Muscle of leg (tissue), 16 donors: ENCODE measurements at places on chromosomes 5 and 9. TPM values are rescaled to one million over a fixed set of nuclear protein-coding genes. Genes with fewer than 3 reads are reported as not detected.

GRCh38 chr5:64876203-64876602 is 107.5 kb downstream of the CWC27 start:
- DNase-seq = no peak

- peak; percentile 11 for DNase-seq
Observed at GRCh38 chr5:135033901-135034235, at the start of gene PITX1. Gene PITX1, minus strand, starts transcription at chr5:135034228. Its CDS starts 347 bp downstream, at chr5:135033881.

DNA sequence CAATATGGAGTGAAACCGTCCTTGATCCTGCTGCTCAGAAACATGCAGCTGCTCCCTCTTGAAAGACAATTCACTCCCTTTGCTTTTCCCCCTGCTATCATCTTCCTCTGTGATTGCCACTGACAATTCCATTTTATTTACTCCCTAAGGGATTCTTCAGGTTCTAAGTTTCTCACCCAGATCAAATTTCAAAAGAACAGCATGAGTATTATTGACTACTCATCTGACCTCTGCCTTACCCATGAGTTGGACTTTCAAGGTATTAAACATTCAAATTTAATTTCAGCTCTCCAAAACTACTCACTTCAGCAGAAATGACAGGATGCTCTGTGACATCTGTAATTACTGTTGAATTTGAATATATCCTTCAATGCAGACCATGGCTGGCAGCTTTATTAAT is 236.5 kb upstream of the HAPLN1 start:
- no peak for DNase-seq

- DNase-seq = no peak
Observed at GRCh38 chr5:178327931-178328711, 95.5 kb upstream of the PHYKPL start.

DNA sequence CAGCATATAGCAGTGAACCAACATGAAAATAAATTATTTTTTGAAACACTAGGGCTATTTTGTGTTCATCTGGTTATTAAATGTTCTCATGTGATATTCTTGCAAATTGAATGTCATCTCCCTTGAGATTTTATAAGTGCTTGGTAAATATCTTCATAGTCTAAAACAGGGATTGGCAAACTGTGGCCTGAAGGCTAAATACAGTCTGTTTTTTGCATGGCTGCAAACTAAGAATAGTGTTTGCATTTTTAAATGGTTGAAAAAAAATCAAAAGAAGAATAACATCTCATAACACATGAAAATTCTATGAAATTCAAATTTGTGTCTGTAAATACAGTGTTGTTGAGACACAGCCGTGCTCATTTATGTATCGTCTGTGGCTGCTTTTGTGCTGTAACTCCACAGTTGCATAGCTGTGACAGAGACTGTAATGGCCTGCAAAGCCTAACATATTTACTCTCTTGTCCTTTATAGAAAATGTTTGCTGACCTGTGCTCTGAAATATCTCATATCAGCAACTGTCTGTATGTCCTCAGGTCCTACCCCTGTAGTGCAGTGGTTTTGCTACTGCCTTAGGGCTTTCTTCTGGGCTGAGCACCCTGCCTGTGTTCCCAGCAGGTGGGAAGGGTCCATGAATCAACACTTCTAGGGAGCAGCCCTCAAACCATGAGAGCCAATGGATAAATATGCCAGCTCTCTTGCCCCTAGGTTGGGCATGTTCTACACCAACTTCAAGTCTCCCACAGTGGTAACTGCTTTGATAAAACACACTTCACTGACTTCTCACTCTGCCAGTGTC is 41.7 kb upstream of the ARRDC3 start:
- no peak for DNase-seq

The SPATA31A7 gene
- total RNA-seq = not detected

The MYOZ3 gene
- 7.7 TPM for total RNA-seq

The TGFBI gene
- 195 TPM for total RNA-seq
